Activated CD4-positive, alpha-beta T cell treated with anti-CD3 and anti-CD28 coated beads, Interleukin-2, amount 50 U/mL, for 24 hours (primary cell): ENCODE measurements at places on chromosomes 5 and 9.

DNA sequence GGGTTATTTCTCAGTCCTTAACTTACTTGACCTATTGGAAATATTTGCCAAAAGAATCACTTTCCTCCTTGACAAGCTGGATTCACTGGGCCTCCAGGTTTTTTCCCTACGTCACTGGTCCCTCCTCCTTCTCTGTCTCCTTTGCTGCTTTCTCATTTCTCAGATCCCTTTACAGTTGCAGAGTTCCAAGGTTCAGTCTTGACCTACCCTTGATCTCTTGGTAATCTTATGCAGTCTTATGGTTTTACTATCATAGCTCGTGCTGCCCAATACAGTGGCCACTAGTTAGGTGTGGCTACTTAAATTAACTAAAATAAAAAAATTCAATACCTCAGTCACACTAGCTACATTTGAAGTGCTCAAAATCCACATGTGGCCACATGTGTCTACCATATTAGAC lies 11.4 kb downstream of the SLC38A9 start:
- no peak for DNase-seq

DNA sequence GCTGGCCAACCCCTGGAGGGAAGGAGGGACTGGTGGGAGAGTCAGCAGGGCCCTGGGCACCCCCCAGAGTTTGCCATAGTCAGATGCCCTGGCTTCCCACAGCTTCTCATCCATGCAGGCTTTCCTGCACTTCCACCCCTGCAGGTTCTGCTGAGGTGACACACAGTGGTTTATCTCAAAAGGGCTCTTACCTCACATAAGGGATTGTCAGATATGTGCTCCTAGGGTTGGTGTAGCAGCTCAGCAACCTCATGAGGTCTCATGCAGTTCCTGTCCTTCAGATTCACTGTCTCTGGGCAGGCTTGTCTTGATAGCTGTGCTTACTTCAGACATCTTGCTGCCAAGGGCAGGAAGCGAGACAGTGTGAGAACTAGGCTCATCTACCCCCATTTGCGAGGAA lies 143.4 kb downstream of the KDM4C start:
- DNase-seq = no peak

DNA sequence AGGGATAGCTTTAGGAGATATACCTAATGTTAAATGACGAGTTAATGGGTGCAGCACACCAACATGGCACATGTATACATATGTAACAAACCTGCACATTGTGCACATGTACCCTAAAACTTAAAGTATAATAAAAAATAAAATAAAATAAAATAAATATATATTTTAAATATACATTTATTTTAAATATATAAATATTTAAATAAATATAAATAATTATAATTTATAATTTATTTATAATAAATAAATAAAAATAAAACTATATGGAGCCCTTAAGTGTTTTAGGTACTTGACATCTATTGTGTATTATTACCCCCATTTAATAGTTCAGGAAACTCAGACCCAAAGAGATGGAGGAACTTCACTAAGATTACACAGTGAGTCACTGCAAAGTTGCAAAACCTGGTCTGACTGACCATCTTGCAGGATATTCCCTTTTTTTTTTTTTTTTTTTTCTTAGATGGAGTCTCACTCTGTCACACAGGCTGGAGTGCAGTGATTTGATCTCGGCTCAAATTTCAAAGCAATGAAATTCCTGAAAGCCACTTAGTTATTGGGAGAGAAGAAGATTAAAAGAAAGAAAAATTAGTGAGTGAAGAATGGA lies 5.8 kb upstream of the C5orf52 start:
- no peak for DNase-seq

- no peak for DNase-seq
Observed at GRCh38 chr9:80359941-80360881, 788.4 kb downstream of the TLE4 start.

- DNase-seq = no peak
Observed at GRCh38 chr9:134059661-134060395, 8.0 kb downstream of the BRD3 start.

GRCh38 chr5:9040475-9040874 lies 505.4 kb downstream of the SEMA5A start:
- no peak for DNase-seq

DNA sequence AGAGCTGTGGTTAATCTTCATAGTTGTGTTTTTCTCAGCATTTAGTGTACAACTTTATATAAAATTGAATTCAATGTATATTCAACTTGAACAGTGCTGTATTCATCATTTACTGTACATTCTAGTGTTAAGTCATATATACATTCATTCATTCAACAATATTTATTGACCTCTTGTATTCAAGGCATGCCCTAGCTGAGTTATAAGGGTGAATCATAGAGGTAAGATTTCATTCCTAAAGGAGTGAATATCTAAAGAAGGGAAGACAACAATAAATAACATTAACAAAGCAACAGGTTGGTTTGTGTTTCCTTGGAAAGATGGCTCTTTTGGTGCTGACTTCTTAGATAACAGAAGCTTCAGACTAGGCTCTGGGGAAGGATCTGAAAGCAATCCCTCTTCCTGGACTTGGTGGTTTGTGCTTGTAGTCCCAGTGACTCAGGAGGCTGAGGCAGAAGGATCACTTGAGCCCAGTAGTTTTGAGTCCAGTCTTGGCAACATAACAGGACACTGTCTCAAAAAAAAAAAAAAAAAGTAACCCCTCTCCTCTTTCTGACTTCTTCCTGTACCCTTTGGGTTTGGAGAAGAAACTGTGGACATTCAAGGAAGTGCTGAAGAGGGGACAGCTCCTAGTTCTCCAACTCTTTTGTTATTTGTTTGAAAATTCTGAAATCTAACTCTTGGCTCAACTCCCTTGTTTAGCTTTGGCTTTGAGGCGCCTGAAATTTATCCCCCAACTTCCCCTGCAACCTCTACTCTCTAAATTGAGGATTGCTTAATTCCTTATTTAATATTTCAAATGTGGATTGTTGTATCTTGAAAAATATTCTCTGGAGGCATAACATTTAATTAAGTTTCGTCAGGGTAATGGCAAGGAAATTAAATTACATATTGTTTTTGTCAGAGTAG lies 80.2 kb downstream of the OSTF1 start:
- no peak for DNase-seq

DNA sequence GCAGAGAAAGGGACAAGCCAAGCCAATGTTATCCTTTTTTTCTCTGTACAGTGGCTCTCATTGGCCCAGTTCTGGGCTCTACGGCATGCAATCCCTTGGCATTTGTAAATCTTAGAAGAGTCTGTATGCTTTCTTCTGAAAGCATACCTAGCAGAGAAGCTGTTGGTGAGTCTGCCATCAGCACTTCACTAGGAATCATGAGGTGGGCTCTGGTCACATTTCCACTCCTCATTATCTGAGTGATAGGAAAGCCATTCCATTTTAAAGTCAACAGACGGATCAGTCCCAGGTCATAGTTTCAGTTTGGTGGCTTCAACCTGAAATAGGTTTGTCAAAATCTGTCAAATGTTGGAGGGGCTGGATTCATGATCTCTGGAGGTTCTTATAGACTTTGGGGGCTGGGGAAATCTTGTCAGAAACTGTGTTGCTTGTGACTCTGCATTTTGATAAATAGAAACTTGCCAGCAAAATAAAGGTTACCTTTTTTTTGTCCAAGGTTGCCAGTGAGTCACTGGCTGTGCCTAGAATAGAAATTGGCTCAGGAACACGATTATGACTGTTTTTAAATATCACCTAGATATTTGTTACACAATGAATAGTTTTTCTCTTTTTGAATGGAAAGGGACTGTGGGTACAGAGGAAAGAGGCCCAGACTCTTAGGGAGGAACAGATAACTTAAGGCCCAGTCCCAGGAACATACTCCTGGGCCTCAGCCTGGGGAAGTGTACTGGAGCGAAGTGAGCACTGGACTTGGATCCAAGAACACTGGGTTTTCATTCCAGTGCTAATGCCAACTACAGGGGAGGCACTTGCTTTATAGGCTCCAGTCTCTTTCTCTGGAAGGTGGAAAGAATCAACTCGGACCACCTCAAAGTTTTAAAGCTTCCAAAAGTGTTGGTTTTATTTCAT lies 183.1 kb downstream of the NMUR2 start:
- DNase-seq = no peak

DNA sequence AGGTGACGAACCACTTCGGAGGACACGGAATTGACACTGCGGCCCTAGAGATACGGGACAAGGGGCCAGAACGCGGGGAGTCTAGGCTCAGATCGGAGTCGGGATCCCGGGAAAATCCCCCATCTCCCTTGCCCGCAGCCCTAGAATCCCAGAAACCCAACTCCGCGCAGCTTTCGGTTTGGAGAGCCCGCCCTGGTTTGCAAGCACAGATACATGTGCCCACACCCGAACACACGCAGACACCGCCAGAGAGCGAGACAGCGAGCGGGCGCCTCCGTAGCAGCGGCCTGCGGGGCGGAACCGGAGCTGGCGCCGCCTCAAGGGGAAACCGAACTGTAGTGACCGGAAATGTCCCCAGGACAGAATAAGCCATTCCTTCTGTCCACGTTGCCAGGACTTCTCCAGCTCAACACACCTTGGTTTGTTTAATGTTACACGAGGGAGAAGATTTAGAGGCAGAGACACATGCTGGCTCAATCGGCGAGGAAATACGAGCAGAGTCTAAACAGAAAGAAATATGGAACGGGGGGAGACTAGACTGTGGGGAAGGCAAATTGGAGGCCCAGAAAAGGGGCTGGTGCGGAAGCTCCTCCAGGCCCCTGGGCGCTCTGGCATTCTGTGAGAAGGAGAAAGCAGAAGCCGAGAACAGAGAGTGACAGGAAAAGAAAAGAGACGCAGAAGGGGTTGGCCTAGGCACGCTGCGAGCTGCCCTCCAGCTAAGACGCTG lies 2.9 kb upstream of the PAX5 start:
- DNase-seq = no peak

GRCh38 chr9:124015661-124016131 lies 4.1 kb downstream of the LHX2 start:
- no peak for DNase-seq

DNA sequence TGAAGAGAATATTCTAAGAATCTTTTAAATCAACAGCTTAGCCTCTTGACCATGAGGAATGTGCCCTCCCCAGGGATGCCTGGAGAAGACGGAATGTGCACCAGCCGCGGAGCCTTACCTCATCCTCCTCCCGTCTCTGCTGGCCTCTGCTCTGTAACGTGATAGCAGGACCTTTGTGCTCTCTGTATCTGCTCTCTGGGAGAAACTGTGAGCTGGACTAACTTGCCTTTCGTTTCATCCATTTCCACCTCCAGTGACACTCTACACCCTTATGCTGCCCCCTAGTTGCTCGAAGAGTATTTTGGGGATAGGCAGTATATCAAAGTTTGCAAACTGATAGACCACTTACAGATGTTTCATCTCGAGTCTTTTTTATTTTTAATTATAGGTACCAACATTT lies 141.4 kb downstream of the NPR3 start:
- no peak for DNase-seq

- DNase-seq = no peak
Observed at GRCh38 chr9:132423503-132423902, 13.5 kb downstream of the CFAP77 start.

DNA sequence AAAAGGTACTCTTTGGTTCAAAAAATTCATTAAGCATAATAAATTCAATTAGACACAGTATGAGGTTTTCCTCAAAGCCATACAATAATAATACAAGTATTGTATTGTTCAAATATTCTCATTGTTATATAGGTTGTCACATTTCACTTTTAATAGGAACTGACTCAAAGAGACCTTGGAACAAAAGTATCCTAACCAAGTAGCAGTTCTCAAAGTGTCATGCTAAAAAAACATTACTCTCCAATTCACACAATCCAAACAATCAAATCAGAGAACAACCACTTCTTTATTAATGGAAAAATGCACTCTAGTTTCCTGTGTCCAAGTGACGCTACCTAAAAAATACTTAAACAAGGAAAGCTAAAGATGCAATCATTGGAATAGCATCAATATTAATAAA lies 115.4 kb downstream of the DENND1A start:
- no peak for DNase-seq

DNA sequence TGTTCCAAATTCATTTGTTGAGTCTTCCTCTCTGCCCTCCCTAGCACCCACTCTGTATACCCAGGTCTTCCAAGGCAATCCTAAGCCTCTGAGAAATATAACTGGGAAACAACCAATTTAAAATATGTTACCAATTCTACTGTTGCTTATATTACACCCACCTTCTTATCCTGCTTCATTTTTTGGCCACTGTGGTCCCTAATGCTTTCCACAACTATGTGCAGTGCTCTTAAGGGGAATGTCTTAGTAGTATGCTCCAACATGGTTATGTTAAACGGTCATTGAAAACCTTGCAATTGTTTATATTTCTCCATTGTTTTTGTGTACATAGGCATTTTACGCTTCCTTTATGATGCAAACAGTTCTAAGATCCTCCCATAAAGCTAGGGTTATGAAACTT lies 273.1 kb upstream of the HAPLN1 start:
- DNase-seq = no peak

GRCh38 chr5:98414938-98415337 lies 358.5 kb upstream of the RGMB start:
- no peak for DNase-seq

DNA sequence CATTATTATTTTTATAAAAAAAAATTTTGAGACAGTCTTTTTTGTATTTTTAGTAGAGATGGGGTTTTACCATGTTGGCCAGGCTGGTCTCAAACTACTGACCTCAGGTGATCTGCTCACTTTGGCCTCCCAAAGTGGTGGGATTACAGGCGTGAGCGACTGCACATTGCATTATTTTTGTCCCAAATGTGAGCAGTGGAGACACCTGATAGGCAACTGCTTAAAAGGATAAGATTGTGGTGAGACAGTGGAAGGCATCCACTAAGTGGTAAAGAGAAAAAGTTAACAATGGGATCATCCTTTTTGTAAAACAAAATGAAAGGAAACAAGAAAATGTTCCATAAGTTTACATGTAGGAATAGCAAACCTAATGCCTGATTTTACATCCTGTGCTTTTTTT lies 2.0 kb upstream of the CENPH start:
- no peak for DNase-seq

DNA sequence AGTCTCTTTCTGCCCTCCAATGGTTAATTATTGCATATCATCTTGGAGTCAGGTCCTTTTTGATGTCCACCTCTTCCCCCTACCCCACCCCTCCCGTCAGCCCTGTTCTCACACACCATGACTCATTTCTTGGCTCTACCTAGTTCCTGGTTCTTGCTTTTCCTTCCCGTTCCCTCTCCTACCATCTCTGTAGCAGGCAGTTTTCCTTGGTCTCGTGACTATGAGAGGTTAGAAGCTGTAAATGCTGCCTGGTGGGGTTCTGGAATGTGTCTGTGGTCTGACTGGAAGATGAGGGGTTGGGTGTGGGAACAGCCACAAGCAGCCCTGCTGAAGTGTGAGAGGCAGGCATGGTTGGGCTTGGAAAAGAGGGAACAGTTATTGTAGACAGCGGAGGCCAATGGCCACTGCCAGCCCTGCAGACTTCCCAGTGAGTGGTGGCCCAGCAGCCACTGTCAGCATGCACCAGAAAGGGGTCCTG lies 18.2 kb downstream of the SLC22A5 start:
- DNase-seq = no peak
